Activated naive CD4-positive, alpha-beta T cell treated with anti-CD3 and anti-CD28 coated beads, Interleukin-2, amount 50 U/mL, for 72 hours (primary cell): ENCODE measurements at places on chromosomes 2 and 18. TPM values are rescaled to one million over a fixed set of nuclear protein-coding genes. Genes with fewer than 3 reads are reported as not detected.

DNA sequence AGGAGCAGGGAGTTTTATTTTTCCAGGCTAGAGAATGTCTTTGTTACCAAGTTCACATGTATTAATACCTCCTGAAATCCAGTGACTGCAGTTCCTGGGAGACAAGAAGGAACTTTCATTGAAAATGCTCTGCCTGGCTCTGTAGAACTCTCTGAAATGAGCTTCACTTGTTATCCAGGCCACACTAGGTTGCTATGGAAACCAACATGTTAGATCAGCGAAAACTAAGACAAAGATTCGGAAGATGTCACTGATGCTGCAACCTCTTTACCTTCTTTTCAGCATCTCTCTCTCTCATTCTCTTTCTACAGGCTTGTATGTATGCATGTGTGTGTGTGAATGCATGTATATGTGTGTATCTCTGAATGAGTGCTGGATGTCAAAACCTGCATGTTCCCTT is 218.5 kb downstream of the TRIB2 start:
- no peak for DNase-seq

Gene LCT
- 0.11 TPM for total RNA-seq

Gene MERTK
- 1.1 TPM for total RNA-seq

DNA sequence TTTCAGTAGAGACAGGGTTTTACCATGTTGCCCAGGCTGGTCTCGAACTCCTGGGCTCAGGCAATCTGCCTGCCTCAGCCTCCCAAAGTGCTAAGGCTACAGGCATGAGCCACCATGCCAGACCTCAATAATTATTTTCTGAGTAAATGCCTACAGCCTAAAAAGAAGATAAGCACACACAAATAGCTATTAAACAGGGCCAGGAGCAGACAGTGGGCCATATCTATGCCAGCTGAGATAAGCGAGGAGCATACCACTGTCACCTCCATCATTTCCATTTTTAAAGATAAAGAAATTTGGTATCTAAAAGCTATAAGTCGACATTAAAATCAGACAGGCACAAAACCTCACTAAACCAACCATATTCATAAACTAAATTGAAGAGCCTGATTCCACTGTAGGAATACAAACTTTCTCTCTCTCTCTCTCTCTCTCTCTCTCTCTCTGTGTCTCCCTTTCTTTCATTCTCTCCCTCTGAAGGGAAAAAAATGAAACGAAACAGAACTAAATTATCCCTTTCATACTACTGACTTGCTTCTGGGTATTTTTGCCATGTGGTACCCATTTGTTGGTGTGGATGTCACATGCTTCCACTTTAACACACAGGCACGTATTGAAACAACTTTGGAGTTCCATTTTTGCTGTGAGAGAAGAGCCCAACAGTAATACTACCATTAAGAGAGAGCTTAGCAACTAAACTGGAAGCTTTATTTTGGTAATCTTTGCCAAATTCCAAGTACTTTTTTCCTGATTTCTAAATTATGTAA is 51.0 kb downstream of the FARSB start:
- no peak for DNase-seq

DNA sequence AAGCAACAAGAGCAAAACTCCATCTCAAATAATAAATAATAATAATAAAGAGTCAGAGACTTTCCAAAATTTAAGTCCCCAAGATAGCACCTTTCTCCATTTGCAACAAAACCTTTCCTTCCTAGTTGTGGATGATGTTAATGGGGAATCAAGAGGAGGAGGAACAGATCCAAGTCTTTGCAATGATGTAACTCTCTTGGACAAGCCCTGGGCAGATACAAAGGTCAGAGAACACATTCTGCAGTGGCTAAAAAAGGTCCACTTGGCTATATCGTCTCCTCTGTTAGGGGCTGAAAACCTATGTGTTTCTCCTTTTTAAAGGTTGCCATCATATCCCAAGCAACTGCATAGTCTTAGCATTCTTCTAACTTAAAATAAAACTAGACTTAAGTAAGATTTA is 151.1 kb downstream of the TMEM163 start:
- no peak for DNase-seq

DNA sequence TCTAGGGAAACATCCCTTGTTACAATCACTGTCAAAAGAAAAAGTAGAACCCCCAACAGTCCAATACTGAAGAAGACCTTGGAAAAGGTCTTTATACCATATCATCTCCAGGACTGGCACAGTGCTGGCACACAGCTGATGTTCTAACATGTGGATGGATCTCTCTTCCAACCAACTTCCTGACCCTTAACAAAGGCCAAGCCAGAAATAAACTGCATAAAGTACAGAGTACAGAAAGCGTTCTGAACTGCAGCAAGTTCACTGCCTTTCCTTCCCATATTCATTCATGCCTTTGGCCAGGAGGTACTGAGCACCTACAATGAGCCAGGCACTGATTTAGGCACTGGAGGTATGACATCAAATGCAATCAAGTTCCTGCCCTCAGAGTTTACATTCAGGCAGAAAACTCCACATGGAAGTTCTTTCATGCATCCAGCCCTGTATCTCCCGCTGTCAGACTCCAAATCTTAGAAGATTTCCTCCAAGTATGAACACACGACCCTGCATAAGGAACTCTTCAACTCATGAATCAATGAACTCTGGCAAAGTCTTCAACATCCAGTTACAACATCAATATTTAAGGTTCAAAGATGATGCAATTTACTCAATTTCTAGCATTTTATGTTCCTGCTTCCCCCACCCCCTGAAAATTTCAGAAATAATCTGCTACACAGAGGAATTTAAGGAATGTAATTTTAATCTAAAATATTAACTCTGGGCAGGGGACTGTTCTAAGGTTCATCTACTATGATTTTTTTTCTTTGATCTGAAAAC is 33.8 kb downstream of the ACVR1 start:
- no peak for DNase-seq

Gene CAPN14
- 1.0 TPM for total RNA-seq

DNA sequence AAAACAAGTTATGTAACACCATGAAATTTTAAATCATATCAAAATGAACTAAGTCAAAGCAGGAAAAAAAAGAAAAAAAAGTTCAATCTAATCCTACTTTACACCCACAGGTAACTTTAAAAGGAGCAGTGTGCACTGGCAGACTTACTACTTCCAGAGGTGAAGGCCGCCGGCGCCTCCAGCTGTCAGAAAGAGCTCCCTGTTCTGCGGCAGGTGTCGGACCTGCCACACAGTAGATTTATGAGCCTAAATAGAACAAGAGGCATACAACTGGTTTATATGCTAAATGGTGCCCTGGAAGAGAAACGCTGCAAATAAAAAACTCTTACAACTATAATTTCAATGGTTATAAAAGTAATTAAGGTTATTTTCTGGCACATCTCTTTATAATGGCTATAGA is 23.1 kb upstream of the PNO1 start:
- DNase-seq = no peak

DNA sequence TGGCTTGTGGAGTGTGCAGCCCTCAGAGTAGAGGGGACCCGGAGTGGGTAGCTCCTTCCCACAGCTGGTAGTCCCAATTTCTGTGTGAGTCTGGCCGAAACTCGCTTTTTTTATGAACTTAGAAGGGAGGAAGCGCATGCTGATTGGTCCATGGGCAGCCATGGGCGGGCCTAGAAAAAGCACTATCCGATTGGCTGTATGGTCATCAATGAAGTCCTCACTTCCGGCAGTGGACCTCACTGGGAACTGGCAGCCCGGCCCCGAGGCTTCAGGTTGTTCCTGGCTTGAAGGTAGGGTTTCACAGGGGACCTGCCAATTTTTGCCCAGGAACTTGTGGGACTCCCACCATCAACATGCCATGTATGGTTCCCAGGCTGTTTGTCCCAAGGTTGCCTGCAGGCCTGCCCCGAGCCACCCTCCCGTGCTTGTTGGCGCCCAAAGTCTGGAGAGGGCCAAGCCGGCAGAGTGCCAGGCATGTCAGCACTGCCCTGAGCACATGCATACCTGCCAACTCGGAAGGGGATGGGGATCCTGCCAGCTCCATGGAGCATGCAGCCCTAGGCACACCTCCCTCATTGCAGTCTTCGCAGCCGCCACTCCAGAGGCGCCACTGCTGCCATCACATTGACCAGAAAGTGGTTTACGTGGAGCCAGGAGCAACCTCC is 98.5 kb downstream of the ATP9B start:
- DNase-seq = no peak

- DNase-seq = no peak
Measured at GRCh38 chr2:17643031-17643615, 102.6 kb downstream of the VSNL1 start.

GRCh38 chr2:157839162-157839801 is 36.8 kb downstream of the ACVR1 start:
- DNase-seq = no peak

DNA sequence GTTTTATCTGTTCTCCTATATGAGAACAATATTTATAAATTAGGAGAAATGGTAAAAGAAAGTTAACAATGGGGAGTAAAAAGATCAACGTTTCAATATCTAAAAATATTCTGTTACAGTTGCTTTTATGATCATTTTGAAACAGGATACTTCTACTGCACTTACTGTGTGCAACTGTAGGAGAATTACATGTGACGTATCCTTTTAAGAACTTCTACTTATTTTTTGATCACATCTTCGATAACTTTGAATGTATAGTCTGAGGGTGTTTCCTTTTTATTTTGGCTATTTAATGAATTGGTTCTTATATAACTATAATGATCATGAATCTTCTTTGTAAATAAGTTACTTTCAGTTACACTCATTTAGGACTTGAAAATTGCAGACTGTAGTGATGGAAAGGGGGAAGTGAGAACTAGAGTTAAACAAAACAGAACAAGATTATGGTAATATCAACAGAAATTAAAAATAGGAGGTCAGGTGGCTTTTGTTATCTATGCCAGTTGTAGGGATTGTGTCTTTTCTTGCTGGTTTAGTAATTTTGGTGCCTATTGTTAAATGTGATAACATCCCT is 109.9 kb downstream of the MSTN start:
- no peak for DNase-seq

DNA sequence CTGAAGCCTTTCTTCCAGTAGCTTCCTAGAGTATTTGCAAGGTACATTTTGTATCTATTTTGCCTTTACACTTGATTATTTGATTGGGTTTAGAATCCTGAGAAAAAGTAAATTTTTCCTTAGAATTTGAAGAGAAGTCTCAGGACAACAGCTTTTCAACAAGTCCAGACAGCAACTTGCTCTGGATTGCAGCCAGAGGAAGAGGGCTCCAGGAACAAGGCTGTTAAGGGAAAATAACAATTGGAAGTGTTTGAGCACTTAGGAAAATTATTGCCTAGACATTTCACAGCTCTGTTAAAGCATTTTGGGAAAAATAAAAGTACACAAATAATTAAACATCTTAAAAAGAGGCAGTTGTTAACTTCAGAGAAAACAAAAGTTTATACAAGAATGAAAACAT is 58.3 kb upstream of the RAPGEF4 start:
- DNase-seq = no peak

- DNase-seq = no peak
Measured at GRCh38 chr2:232260075-232260474, 118.5 kb upstream of the ALPP start.

- DNase-seq = no peak
Measured at GRCh38 chr18:45173799-45174519, 441.3 kb upstream of the SLC14A2 start.

Gene CCDC148
- not detected for total RNA-seq

Gene IL1R2
- 10.7 TPM for total RNA-seq

Gene C2orf78
- not detected for total RNA-seq
